ENCODE measurements at places on chromosomes 5 and 9.

DNA sequence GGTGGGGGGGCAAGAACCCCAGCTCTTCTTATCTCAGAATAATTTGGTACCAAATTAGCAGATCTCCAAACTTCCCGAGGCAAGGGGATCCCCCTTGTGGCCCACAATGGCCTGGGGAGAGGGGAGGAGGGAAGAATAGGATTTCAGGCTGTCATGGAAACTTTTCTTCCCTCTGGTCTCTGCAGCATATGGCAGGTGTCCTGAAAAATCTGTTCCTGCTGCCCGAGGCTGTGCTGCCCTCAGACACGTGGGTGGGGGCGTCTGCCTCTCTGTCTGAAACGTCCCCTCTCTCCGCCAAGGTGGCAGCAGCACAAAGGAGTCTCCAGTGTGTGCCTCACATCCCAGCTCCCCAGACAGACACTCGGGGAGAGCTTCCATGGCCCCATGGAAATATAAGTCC, 34.0 kb downstream of the CCNJL start:
- DNase-seq: no peak

GRCh38 chr5:116626945-116627679, 52.5 kb upstream of the SEMA6A start:
- DNase-seq: no peak

DNA sequence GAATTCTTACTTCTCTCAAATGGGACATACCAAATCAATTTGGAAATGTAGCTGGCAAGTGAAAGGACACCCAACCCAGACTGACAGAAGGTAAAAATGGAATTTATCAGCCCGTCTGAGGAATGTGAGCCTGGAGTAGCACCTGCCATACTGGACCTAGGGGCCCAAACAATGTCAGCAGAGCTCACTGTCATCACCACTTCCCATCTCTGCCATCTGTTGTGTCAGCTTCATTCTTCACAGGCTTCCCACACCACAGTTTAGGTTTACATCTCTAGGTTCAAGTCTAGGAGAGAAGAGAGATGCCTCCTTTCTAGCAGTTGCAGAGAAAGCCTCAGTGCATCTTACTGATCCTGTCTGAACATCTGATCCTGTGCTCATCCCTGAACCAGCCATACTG, 222.4 kb downstream of the DOCK8 start:
- DNase-seq: no peak

DNA sequence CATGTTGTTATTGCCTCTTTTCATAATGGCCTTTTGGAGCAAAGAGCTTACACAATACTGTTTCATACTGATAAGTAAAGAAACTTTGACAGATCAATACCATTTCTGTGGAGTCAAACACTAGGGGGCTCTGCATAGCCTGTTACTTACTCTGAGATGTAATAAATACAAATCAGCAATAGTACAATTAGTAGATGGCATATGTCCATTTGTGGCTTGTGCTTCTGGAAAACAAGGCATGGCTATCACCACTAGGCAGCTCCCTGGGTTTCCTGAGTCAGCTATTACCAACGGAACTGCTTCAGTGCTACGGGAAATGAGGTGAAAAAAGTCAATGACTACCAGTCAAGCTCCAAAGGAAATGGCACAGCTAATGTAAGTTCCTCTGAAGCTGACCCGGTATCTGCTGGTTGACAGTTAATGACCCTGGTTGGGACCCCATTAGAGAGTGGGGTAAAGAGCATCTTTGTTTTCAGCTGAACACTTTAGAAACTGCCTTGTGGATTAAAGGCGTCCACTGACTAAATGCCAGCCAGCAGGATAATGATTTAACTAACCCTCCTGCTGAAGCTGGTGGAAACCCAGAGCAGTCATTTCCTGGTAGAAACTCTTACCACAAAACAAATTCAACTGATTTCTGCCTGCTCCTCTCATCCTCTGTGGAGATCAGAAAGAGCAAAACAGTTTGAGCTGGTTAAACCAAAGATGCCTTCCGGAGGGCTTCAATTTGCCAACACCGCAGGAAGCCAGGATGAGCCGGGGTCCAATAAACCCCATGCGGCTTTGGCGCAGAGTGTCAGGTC, 69.0 kb upstream of the FAM169A start:
- DNase-seq: no peak

- DNase-seq: no peak
Observed at GRCh38 chr5:38069360-38069759, 189.0 kb upstream of the EGFLAM start.

Data from H54 (cell line).